Effector memory CD8-positive, alpha-beta T cell (primary cell): ENCODE measurements at places on chromosomes 16 and 17.

DNA sequence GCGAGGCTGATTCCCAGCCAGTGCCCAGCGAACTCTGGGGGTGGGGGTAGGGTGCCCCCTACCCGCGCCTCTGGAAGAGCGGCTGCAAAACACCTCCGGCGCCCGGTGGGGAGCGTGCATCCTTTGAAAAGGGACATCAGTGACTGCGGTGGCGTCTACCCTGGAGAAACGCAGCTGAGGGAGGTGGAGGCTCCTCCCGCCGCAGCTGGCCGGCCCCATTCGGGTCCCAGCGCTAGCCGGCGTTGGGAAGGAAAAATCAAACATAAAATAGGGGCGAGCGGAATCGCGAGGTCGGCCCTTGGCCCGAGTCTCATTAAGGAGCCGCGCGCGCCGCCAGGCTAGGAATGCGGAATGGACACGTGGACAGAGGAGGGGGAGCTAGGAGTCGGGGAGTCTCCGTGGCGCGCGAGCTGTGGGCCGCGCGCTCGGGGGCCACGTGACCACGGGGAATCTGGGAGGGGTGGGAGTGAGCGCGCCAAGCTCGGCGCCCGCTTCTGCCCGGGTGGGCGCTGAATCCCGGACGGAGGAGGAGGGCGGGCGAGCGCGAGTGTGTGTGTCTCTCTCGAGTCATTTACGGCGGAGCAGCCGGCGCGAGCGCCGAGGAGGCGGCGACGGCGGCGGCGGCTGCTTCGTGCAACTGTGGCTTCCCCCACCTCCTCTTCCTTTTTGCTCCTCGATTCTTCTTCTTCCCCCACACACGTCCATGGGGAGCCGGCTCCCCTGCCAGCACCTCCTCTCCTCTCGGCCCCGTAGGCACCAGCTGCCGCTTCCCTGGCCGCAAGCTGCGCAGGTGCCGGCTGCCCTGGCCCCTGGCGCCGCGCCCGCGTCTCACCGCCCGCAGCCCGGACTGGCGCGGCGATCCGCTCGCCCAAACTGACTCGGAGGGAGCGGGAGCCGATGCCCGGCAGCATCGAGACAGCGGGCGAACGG is at the start of gene TMEM132E:
TSS of gene TMEM132E (plus strand) at position 566 of the 930 bp plus-strand sequence. CDS start 1,495 bp downstream, outside the sequence.
- DNase-seq: no peak

GRCh38 chr16:67563708-67564468 is 1.6 kb downstream of the CTCF start:
- no peak for DNase-seq

GRCh38 chr16:53156516-53156915 is 101.7 kb downstream of the CHD9 start:
- no peak for DNase-seq

DNA sequence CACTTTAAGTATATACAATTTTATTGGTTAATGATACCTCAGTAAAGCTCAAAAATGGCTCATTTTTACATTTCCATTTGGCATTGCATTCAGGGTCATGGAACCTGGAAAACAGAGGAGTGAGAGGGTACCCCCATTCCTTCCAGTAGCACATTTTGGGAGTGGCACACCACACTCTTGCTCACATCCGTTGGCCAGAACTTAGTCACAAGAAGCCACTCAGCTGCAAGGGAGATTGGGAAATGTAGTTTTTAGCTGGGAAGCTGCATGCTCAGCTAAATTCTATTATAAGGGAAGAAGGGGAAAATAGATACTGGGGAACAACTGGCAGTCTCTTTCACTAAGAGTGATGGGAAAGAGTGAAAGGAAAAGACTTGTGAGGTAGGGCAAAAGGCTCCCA is 102.5 kb upstream of the TMEM97 start:
- DNase-seq: no peak

GRCh38 chr17:7823581-7824001 is 10.4 kb upstream of the KDM6B start:
- no peak for DNase-seq

GRCh38 chr17:81393684-81394376 is 1.4 kb upstream of the BAHCC1 start:
- peak; percentile 38 for DNase-seq

DNA sequence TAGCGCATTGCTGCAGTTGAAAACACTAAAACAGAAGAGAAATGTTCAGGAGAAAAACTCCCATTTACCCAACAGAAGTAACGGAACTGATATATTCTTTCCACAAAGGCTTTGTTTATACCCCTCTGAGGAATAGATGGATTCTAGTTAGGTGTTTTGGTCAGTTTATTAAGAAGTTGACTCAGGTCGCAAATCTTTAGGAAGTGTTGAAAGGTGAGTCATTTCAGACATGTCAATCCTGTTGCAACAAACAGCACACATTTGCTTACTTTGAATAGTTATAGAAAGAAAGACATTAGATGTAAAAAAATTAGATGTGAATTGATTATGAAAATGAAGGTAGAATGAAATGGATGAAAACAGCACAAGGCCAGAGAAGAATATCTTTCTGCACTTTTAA is 941.0 kb downstream of the KCNJ2 start:
- no peak for DNase-seq

DNA sequence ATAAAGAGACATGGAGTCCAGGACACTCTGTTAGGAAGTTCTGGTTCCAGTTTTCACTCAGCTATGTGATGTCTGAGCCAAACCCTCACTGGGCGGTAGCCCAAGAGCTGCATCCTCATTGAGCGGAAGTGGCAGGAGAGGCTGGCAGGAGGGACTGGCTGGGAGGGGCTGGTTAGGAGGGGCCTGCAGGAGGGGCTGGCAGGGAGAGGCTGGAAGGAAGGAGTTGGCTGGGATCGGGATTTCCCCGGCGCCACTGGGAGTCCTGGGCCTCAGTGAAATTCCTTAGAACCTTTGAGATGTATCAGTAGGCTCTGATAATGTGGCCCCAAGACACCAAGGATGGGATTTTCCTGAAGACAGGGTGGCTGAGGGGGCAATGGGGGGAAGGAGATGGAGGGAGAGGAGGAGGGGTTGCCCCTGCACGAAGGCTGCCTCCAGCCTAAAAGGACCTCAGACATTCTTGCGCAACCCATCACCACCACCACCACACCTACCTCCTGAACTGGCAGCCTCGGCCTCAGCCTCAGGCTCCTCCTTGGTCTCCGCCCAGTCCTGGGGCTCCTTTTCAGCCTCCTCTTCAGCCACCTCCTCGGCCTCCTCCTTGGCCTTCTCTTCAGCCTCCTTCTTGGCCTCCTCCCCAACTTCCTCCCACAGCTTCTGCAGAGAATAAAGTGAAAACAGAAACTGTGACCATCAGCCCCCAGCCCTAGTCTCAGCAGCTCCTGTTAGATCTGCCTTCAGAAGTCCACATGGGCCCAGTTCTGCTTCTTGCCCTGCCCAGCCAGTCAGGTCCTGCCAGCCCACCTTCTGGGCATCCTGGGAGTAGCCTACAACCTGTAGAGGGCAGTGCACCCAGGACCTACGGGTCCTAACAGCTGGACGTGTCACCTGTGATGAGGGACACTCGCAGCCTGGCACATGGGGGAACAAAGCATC is 31.7 kb downstream of the CNGB1 start:
- no peak for DNase-seq

GRCh38 chr16:89020925-89021595 is 44.1 kb upstream of the CBFA2T3 start:
- no peak for DNase-seq

- DNase-seq: no peak
These were observed 33.8 kb downstream of the PCTP start for GRCh38 chr17:55784666-55785065.

- DNase-seq: no peak
These were observed 33.2 kb downstream of the METTL16 start for GRCh38 chr17:2478458-2478857.

- DNase-seq: no peak
These were observed 55.6 kb downstream of the CYLD start for GRCh38 chr16:50797456-50797855.

- peak; percentile 26 for DNase-seq
These were observed 90.9 kb downstream of the MYH11 start for GRCh38 chr16:15765880-15766279.

DNA sequence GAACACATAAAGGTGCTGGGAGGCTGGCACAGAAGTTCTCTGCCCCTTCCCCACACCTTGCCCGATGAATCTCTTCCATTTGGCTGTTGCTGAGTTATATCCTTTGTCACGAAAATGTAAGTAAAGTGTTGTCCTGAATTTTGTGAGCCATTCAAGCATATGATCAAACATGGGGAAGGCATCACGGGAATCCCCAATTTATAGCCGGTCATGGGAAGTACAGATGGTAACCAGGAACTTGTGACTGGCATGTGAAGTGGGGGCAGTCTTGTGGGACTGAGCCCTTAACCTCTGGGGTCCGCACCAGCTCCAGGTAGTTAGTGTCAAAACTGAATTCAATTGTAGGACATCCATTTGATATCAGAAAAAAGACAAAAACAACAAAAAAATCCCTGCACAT is 13.2 kb downstream of the TOM1L2 start:
- DNase-seq: no peak

- no peak for DNase-seq
These were observed 17.8 kb downstream of the CDH8 start for GRCh38 chr16:62018301-62019060.

- no peak for DNase-seq
These were observed 1.6 kb downstream of the RPL13 start for GRCh38 chr16:89561884-89562599.

DNA sequence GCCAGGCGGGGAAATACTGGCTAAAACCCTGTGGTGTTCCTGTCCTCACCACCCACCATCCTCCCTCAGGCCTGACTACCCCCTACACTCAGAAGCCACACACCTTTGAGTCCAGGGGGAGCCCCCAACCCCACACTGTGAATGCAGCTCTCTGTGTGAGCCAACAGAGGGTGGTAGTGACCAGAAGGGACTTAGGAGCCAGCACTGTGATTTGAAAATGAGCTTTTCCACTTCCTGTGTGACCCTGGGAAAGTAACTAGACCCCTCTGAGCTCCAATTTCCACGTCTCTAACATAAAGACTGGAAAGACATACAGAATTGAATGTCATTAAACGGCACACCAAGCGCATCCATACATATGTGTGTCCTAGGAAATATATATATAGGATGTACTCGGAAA is 58.7 kb downstream of the SDK2 start:
- no peak for DNase-seq

DNA sequence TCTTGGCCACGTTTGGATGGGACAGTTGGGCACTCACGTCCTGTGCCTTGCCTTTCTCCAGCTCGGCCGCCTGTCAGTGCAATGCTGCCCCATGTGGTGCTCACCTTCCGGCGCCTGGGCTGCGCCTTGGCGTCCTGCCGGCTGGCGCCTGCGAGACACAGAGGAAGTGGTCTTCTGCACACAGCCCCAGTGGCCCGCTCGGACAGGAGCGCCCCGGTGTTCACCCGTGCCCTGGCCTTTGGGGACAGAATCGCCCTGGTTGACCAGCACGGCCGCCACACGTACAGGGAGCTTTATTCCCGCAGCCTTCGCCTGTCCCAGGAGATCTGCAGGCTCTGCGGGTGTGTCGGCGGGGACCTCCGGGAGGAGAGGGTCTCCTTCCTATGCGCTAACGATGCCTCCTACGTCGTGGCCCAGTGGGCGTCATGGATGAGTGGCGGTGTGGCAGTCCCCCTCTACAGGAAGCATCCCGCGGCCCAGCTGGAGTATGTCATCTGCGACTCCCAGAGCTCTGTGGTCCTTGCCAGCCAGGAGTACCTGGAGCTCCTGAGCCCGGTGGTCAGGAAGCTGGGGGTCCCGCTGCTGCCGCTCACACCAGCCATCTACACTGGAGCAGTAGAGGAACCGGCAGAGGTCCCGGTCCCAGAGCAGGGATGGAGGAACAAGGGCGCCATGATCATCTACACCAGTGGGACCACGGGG is 7.1 kb downstream of the ACSF3 start:
- no peak for DNase-seq

DNA sequence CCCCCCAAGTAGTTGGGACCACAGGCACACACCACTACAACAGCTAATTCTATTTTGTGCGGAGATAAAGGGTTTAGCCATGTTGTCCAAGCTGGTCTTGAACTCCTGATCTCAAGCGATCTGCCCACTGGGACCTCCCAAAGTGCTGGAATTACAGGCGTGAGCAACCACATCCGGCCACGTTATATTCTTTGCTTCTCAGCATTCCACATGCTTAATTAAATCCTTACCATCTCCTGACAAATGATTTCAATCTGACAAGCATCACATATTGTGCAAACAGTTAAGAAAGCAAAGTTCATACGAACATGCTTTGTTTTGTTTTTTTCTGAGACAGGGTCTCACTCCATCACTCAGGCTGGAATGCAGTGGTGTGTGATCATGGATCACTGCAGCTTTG is 18.2 kb downstream of the HIGD1B start:
- no peak for DNase-seq

DNA sequence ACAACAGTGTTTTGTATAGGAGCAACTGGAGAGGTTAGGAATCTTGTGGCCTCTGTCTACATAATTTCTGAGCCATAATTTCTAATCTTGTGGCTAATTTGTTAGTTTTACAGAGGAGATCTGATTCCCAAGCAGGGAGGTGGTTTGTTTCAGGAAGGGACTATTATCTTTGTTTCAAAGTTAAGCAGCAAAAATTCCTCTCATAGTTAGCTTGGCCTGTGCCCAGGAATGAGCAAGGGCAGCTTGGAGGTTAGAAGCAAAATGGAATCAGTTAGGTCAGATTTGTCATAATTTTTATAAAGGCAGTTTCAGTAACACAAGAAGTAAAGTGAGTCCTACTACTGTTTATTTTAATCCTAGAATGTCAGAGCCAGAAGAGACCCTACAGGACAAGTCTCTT is 2.0 kb upstream of the RDM1 start:
- DNase-seq: no peak
